Daoy (cell line): ENCODE measurements at places on chromosomes 2 and 18. TPM values are rescaled to one million over a fixed set of nuclear protein-coding genes. Genes with fewer than 3 reads are reported as not detected.

- no peak for DNase-seq
Observed at GRCh38 chr18:56815926-56816325, 164.8 kb downstream of the WDR7 start.

ASPRV1 gene
- 0.80 and 1.2 TPM in 2 replicates for total RNA-seq

GRCh38 chr18:11658989-11659388 lies 30.1 kb upstream of the GNAL start:
- DNase-seq: no peak

DNA sequence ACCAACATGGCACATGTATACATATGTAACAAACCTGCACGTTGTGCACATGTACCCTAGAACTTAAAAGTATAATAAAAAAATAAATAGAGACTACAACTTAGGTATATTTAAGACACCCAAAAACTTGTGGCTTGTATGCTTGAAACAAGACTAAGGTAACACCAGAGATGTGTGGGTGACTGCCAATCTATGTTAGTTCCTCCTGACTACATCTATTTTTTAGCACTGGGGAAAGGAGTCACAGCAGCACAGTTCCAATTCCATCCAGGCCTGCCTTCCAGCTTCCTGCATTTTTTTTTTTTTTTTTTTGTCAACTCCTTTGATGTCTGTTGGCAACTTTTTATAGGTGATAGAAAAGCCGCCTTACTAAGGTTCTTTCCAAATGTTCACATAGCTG lies 18.2 kb downstream of the C2orf69 start:
- DNase-seq: no peak

DNA sequence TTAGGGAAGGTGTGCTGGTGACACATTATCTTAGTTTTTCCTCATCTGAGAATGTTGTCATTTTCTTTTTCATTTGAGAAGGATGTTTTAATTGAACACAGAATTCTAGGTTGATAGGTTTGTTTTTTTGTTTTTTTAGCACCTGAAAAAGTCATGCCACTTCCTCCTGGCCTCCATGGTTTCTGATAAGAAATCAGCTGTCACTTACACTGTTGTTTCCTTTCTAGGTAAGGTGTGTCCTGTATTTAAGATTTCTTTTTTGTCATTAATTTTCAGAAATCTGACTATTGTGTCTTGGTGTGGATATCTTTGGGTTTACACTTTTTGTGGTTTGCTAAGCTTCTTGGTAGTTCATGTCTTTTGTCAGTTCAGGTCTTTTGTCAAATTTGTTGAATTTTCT lies 99.3 kb downstream of the ROCK1 start:
- DNase-seq: no peak

- DNase-seq: no peak
Observed at GRCh38 chr2:219296631-219297391, 12.4 kb downstream of the PTPRN start.

DNA sequence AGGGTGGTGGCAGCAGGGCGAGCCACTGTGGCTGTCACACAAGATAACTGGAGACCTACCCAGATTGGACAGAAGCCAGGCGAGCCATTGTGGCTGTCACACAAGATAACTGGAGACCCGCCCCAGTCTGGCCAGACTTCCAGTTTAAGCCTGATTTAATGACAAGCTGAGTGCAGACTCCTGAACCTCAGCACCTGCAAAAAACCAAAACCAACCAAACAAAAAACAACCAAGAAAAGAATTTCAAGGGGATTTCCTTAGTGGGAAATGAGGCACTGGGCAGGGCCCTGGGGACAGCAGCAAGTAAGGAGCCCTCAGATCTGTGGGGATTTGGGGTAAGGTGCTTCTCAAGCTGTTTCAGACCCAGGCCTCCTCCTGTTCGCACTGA lies 95.2 kb upstream of the BOD1L2 start:
- no peak for DNase-seq

ZBTB7C gene
- 0.21 and 0.29 TPM in 2 replicates for total RNA-seq

ACVR1C gene
- 0.34 and 0.39 TPM in 2 replicates for total RNA-seq

DNA sequence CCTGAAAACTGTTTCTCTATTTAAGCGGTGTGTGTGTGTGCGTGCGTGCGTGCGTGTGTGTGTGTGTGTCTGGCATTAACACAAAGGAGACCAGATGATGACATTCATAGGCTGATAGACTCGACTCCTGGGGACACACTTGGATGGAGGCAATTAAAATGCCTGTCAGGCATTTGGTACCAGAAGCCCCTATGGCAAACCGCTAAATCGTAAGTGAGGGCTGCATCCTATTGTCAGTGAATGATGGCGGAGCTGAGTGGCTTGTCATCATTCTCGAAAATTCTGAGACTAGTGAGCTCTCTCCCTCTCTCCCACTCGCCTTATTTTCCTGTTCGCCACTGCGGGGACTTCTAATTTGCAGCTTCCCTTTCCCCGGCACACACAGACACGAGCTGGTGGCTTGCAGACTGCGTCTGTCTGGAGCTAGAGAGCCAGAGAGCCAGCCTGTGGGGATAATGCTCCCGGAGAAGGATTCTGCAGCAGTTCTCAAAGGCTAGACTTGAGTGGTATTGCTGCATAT lies 155.4 kb downstream of the MAP2 start:
- peak; percentile 5 for DNase-seq

GRCh38 chr2:88545118-88545517 lies 82.1 kb downstream of the EIF2AK3 start:
- peak; percentile 75 for DNase-seq

DNA sequence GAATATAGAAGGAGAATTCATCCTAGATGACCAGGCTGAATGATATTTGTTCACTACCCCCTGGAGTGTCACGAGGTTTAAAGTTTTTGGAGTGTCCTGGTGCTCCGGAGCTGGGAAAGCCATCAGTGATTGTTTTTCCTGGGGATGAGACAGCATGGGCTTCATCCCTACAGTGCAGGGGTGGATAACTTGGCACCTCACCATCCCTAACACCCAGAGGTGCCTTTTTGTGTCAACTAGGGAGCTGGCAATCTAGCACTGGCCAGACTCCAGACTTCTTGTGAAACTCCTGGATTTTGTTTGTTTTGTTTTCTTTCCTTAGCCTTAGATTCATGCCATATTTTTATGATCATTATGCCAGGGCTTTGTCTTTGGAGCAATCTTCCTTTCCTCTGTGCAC lies 164.8 kb downstream of the PRKCE start:
- peak; percentile 45 for DNase-seq

DSC3 gene
- total RNA-seq: not detected in 2 replicates

LDLRAD4 gene
- total RNA-seq: 0.15 and 8.2 TPM in 2 replicates

KLHL29 gene
- 4.6 and 5.6 TPM in 2 replicates for total RNA-seq

RAPGEF4 gene
- 0.24 and 0.51 TPM in 2 replicates for total RNA-seq

GRCh38 chr18:2723207-2723606 lies 67.7 kb downstream of the SMCHD1 start:
- no peak for DNase-seq

GRCh38 chr18:65936678-65937077 lies 185.9 kb downstream of the CDH7 start:
- DNase-seq: no peak

- DNase-seq: no peak
Observed at GRCh38 chr2:6724605-6725140, 141.0 kb downstream of the CMPK2 start.

DNA sequence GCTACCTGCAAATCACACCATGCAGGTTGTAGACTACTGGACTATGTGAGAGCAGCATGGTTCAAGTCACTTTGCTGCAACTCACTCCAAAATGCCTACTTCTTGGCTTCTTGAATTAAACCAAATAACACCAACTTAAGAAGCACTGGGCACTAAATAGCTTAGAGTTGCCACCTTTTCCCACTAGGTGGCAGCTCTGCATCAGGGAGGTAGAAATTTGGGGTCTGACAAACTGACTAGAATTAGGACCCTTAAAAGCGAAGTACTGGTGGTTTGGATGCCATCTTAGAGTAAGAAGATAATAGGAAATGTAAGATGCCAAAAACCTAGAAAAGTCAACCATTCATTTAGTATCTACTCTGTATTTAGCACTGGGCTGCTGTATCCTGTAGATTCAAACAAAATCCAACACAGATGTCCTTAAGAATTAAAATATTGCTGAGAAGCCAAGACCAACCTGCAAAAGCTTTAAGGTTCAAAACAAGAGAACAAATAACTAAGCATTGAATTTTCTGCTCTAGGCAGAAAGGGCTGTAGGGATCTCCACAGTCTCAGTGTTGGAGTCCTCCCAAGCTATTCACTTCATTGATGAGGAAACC lies 65.5 kb downstream of the CCBE1 start:
- DNase-seq: peak; percentile 22

DNA sequence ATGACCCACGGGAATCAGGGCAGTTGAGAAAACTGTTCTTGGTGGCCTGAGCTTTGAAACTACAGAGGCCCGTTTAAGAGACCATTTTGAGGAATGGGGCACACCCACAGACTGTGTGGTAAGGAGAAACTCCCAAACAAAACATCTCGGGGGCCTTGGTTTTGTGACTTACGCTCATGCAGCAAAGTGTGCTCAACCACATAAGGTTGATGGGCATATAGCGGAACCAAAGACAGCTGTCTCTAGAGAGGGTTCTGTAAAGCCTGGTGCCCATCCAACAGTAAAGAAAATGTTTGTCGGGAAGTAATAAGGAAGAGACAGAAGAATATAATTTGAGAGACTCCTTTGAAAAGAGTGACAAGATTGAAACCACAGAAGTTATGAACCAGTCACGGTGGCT lies 5.4 kb downstream of the MRO start:
- DNase-seq: no peak

- no peak for DNase-seq
Observed at GRCh38 chr2:181900007-181900651, 8.6 kb downstream of the ITPRID2 start.

- DNase-seq: no peak
Observed at GRCh38 chr2:9847140-9847539, 3.9 kb downstream of the TAF1B start.

- no peak for DNase-seq
Observed at GRCh38 chr2:75894170-75894569, 183.5 kb upstream of the GCFC2 start.

DNA sequence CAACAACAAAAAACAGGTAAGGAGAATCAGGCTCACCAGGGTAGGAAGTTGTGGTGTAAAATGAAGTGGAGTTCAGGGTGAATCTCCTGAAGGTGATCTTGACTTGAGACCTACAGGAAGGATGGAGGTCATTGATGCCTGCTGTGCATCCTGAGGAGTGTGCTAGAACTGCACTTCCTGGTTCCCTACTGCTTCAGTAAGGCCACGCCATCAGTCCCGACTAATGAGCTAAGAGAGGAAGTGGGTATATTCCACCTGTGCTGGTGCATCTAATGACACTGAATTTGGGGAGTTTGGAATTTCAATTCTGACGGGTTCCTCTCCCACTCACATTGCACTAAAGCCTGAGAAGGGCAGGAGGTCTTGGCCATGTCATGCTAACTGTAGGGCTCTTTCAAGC lies 349.3 kb upstream of the SLC14A2 start:
- DNase-seq: no peak

KIAA2012 gene
- total RNA-seq: not detected in 2 replicates

DNA sequence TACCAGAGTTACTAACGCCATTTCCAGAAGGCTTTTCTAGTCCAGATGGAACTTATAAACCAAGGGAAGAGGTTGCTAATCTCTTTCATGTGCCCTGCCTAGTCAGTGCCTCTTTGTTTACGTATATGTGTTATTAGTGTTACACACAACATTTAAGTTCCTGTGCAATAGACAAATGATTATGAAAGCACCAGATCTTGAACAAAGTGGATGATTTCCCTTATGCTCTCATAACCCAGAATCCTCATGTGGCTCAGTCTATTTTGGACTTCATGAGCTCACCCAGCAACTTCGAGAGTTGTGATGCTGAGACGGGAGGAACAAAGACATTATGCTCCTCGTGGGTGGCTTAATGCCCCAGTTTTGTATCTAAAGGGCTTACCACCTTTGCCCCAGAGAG lies 214.4 kb upstream of the SP5 start:
- no peak for DNase-seq

- no peak for DNase-seq
Observed at GRCh38 chr2:241882091-241882625, 12.6 kb downstream of the RTP5 start.

DNA sequence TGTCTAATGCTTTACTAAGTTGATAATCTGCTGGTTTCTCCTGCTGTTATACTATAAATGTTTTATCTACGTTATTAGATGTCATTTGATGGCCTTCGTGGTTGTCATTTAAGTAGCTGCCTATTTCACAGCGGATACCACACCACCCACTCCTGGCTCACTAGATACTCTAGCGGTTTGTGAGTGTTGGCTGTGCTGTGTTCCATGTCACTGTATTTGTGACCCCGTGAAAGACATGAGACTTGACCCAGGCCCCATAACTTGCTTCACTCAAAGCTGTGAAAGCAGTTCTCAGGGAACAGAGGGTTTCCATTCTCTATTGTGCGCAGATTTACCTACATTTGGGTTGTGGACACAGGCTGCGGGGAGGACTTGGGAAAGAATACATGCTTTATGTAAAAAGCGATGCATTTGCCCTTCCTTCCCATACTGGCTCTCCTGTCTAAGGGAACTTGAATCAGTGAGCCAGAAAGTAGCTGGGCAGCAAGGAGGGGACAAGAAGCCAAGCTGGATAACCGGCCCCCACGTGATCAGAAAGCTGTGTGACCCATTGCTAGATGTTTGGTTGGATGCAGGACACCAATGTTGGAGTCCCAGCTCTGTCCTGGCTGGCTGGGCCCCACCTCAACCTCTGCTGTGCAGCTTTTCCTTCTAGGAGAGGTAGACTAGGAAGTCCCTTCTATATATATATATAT lies 52.2 kb downstream of the PLB1 start:
- no peak for DNase-seq
